ENCODE measurements at places on chromosomes 7 and 10.

GRCh38 chr7:51249187-51249945, 67.2 kb downstream of the COBL start:
- no peak for DNase-seq

- DNase-seq: peak; percentile 5
Observed at GRCh38 chr7:113159746-113160339, 41.5 kb upstream of the SMIM30 start.

DNA sequence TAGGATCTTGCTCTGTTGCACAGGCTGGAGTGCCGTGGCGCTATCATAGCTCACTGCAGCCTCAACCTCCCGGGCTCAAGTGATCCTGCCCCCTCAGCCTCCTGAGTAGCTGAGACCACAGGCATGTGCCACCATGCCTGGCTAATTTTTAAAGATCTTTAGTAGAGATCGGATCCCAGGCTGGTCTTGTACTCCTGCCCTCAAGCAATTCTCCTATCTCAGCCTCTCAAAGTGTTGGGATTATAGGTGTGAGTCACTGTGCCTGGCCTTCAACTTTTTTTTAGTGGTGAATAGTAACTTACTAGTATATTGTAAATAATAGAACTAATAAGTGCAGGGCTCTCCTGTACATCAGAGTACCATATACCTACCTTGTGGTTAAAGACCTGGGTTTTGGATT, 52.1 kb upstream of the LMTK2 start:
- DNase-seq: no peak

DNA sequence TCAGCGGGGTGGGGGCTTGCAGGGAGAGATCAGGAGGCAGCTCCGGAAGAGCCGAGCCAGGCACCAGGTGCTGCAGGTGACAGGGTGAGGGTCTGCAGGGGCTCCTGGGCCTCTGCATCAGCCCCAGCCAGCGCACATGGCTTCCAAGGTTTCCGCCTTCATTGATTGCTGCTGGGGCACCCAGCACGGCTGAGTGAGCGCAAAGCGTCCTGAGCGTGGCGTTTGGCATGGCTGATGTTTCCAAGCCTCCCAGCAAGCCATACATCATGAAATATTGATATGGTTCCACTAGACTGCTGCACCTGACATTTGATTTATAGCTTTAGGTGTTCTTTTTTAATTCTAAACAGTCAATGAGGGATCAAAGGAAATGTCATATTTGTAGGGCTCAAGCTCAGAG, 259.0 kb downstream of the WDR37 start:
- no peak for DNase-seq

DNA sequence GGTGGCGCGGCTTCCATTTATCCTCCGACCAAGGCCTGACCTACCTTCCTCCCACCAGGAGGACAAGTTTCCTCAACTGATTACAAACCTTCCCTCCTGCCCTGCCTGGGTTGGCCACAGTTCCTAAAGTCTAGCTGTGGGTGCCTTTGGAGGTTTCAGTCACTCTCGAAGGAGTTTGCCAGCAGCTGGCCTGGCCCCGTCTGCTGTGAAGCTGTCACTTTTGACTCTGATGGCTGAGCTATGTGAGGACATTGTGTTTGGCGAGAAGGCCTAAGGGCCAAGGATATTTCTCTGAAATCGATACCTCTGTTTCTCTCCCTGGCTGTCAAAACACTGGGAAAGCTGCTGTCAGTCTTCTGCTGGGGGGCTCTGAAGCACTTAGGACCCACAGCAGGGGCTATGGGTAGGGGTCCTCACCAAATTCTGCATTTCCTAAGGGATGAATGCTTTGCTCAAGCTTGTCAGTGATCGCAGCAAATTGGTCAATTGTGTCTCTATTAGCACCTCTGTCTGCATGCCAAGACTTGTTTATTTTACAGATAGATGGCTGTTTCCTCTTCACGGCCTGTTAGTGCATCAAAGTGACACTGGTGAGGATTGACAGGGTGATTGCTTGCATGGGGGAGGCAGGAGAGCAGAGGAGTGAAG, 31.9 kb upstream of the SAMD8 start:
- no peak for DNase-seq
